Activated T-helper 1 cell treated with anti-CD3 and anti-CD28 coated beads, Interleukin-12 subunit alpha, Interleukin-12 subunit beta, Interleukin-2, Interleukin-4 antibody, amounts not matched to agents 30 ng/mL and 10 ng/mL and 1 ng/mL, durations not matched to agents 14 hours and 24 hours and 36 hours (primary cell): ENCODE measurements at places on chromosomes 3 and 15. TPM values are rescaled to one million over a fixed set of nuclear protein-coding genes. Genes with fewer than 3 reads are reported as not detected.

Gene ZNF80
- total RNA-seq, result 0.22 and 0.23 TPM in 2 replicates

Gene TICRR
- 17.6 and 19.2 TPM in 2 replicates for total RNA-seq

Gene MAN2A2
- 228 and 239 TPM in 2 replicates for total RNA-seq

Gene EFCC1
- 0.21 and 0.22 TPM in 2 replicates for total RNA-seq

Gene EPHB3
- 0.31 TPM in 1 of 2 replicates, not detected in the other for total RNA-seq

Gene EIF4A2
- 491 and 514 TPM in 2 replicates for total RNA-seq

Gene GOLGA8Q
- total RNA-seq, result 1.1 and 2.0 TPM in 2 replicates

Gene RHOA
- 376 and 381 TPM in 2 replicates for total RNA-seq
